ENCODE measurements at places on chromosomes 3 and 15.

DNA sequence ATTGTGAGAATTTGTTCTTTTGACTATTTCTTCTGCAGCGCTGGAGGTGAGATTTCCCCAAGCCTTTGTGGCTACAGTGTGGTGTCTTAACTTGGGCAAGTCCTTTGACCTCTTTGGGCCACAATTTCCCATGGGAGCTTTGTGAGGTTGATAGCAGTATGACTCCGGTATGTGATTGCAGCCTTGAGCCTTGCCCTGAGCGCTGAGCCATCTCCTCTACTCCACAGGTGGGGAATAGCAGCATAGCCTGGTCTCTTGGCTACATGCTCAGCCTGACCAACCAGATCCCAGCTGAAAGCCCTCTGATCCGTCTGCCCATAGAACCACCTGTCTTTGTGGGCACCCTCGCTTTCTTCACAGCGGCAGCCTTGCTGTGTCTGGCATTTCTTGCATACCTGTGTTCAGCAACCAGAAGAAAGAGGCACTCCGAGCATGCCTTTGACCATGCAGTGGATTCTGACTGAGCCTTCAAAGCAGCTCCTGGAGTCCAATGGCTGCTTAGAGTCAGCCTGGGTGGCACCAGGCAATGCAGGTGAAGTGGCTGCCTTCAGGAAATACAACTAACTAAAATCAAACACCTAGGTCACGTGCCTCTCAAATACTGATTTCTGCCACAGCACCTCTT is 30.0 kb upstream of the RPL14 start:
- no peak for DNase-seq

- DNase-seq: no peak
Measured at GRCh38 chr3:151878465-151878864, 5.0 kb downstream of the SUCNR1 start.

GRCh38 chr3:47422743-47423142 is 41.9 kb downstream of the PTPN23 start:
- DNase-seq: no peak

GRCh38 chr15:75796321-75796720 is 46.9 kb upstream of the UBE2Q2 start:
- no peak for DNase-seq

DNA sequence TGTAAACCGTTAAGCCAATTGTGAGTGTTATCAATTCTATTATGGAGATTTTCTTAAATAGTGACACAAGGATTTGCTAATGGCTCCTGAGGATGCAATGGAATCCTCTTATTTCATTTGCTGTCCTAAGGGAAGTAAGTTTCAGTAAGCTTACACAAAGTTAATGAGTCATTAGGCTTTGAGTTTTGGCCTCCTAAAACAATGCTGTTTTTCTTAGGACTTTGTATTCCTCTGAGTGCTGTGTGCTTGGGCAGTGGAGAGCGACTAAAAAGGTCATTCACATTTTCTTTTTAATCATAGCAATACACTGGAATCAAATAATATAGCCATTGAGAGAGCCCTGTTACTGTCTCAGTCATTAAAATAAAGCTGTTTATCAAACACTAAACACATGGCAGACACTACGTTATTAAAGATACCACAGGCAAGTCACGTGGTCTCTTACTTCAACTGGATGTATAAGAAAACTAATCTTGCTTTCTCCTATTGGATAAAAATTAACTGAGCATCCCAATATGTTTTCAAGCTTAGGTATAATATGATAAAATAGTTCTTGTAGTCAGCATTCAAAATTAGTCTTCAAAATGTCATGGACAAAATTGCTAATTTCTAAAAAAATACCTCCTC is 290.8 kb downstream of the NLGN1 start:
- DNase-seq: no peak

- DNase-seq: no peak
Measured at GRCh38 chr15:39315206-39315850, 265.6 kb upstream of the THBS1 start.

DNA sequence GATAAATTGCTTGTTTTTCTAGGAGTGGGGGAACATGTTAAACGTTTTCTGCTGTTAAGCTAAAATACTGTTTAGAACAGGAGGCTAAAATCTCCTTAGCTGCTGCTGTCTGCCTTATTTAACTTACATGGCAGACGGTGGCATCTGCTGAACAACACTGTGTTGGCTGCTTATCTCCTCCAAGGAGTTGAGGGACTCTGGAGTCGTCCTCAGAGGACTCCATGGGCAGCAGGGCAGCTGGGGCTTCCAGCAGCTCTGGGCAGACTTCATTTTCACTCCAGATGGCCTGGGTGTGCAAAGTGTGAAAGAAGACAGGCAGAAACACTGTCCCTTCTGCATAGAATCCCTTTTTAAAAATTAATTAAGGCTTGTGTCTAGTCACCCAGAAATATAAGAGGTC is 52.9 kb upstream of the NUDT16 start:
- DNase-seq: no peak

DNA sequence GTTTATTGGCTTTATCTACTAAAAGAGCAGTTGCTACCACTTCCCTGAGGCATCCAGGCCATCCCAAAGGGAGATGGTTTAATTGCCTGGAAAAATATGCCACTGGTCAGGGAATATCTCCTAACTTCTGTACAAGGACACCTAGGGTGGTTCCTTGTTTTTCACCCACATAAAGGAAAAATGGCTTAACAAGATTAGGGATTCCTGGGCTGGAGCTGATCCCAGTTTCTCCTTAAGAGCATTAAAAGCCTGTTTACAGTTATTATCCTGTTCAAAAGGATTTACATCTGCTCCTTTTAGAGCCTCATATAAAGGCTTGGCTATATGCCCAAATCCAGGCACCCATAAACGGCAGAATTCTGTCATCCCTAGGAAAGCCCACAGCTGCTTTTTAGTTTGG is 70.2 kb upstream of the WNT7A start:
- no peak for DNase-seq

DNA sequence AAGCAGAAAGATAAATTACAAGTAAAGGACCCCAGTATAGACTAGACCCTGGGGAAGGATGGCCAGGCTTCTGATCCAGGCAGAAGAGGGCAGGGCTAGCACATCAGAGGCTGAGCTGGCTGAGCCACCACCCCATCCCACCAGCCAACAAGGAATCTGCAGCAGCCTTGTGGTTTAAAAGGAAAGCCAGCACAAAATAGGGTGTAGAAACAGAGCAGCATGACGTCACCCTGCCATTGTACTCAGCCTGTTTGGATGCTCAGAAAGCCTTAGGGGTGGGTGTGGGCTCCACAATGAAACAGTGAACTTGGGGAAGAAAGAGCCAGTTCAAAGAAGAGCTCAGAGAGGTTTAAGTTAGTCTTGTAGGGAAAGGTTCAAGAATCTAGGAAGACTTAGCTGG is 28.2 kb downstream of the DUOX1 start:
- no peak for DNase-seq

GRCh38 chr15:78374436-78375393 is 34.6 kb downstream of the CRABP1 start:
- no peak for DNase-seq

DNA sequence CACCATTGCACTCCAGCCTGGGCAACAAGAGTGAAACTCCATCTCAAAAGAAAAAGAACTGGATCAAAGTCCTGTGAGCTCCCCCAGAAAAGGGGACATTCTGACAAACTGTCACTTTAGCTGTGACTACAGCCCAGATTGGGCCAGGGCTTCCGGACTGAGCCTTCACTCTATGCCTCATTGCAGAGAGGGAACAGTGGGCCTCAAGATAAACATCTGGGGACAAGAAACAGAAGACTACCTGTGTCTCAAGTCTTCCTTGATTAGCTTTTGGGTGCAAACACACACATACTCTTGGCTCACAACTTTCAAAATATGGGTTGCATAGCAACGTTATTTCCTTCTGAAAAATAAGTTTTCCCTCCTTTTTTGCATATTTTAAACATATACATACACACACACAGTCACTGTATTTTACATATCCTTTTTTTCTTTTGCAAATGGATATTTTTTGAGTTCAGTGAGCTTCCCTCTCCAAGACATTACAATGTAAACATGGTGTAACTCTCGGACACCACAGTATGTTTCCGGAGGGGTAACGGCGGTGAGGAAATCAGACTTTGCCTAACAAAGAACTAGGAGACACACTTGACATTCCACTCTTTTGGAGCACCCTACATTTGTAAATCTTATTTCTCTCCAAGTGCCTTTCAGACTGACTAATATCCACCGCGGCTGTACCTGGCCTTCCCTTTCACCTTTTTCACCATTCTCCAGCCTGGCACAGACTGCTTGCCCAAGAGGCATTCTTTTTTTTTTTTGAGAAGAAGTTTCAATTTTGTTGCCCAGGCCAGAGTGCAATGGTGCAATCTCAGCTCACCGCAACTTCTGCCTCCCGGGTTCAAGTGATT is 3.5 kb downstream of the TKT start:
- DNase-seq: no peak

DNA sequence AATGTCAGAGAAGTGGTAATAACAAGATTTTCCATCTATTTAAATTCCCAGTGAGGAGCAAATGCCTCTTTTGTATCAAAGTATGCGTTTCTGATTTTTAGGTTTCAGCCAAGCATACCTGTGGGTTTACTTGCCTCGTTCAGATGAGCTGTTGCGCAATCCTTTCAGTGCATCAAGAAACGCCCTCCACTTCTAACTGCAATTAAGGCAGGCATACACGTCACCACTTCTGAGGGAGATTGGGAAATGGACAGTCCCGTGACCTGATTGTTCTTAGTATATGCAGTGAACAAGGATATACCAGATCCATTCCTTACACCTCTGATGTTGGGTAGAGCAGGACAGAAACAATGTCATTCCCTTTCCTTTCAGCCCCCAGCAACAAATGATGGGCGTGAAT is 219.0 kb downstream of the ITPR1 start:
- DNase-seq: no peak

DNA sequence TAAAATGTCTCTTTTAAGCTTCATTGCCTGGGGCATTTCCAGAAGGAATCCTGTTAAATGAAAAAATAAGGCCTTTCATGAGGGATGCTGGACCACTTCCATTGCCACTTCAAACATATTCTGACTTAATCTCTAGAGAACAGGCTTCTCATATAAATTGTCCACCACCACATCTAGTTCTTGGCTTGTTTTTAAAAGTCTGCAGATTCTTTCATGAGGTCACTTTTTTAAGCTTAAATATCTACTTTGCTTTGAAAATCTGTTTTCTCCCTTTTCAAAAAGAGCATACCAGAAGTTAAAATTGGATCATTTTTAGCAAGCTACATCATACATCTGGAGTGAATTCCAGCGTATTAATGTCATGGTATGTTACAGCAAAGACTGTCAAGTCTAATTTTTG is 131.6 kb downstream of the C3orf70 start:
- no peak for DNase-seq

DNA sequence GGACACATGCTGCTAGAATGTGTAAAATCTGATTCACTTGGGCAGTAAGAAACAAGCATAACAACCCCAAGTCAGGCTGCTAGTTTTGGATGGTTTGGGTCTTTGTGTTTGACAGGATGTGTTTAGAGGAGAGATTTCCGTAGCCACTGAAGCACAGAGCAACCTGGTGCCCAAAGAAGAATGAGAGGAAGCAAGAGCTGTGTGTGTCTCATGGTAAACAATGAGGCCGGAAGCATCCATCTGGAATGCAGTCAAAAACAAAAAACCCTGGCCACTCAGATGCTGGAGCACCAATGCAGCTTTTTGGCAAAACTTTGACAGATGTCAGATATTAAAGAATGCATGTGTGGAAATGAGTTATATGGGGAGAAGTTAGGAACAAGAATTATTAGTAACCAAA is 39.4 kb upstream of the SNRK start:
- no peak for DNase-seq

DNA sequence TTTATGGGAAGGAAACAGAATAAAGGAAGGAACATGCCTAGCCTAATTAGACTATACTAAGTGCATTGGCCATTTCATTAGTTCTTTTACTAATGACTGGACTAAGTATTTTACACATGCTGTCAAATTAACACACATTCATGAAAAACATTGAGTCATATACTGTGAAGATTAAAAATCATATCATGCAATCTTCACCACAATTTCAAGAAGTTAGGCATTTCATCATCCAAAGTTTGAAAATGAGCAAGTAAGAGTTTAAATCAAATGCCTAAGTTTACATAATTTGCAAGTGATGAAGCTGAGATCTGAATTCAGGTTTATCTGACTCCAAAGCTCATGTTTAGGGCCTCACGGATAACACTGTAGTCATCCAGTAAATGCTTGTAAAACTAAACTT is 601.0 kb downstream of the PDCD6IP start:
- no peak for DNase-seq

GRCh38 chr3:102123590-102124190 is 274.4 kb downstream of the NFKBIZ start:
- no peak for DNase-seq

GRCh38 chr15:79602731-79603130 is 170.6 kb downstream of the MINAR1 start:
- DNase-seq: no peak

GRCh38 chr15:50377867-50378751 is 23.1 kb upstream of the GABPB1 start:
- no peak for DNase-seq

DNA sequence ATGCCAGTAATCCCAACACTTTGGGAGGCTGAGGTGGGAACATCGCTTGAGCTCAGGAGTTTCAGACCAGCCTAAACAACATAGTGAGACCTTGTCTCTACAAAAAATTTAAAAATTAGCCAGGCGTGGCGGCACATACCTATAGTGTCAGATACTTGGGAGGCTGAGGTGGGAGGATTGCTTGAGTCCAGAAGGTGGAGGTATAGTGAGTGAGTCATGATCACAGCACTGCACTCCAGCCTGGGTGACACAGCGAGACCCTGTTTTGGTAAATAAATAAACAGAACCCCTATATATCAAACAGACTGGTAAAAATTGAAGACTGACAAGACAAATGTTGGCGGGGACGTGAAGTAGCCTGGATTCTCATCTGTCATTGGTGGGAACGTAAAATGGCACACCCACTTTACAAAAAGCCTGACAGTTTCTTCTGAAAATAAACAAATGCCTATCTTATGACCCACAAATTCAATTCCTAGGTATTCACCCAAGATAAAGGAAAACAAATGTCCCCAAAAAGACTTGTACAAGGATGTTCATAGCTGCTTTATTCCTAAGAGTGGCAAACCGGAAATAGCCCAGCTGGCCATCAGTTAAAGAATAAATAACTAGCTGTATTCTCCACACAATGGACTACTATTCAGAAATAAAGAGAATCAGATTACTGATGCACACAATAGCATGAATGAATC is 47.0 kb upstream of the GK5 start:
- DNase-seq: no peak

GRCh38 chr3:7713724-7714123 is 787.9 kb upstream of the LMCD1 start:
- no peak for DNase-seq

GRCh38 chr15:42933886-42934667 is 13.5 kb upstream of the TTBK2 start:
- DNase-seq: no peak

GRCh38 chr3:25542492-25543039 is 114.5 kb downstream of the RARB start:
- no peak for DNase-seq

GRCh38 chr3:162170581-162170980 is 674.0 kb downstream of the OTOL1 start:
- no peak for DNase-seq

- no peak for DNase-seq
Measured at GRCh38 chr3:27208961-27209616, 160.1 kb downstream of the NEK10 start.

Measured in activated naive CD4-positive, alpha-beta T cell treated with anti-CD3 and anti-CD28 coated beads, Interleukin-2, amount 50 U/mL, for 72 hours (primary cell).